Trophoblast cell (in vitro differentiated cells and primary cell): ENCODE measurements at places on chromosomes 2 and 18.

DNA sequence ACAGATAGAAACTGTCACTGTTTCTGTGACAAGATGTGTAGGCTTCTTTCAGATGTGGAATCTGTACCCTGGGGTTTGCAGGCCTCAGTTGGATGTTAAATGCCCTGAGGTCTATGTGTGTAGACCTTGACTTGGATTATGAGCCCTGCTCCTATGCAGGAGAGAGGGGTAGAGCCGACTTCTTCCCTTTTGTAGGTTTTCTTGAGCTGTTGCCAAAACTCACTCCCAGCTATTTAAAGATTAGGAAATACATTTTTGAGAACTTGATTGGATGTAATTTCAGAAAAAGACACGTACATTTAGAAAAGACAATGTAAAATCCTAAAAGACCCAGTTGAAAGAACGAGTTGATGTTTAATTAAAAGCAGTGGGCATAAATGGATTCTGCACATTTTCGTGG lies 374.8 kb downstream of the SLC4A3 start:
- no peak for DNase-seq

- DNase-seq, result no peak
Measured at GRCh38 chr2:58740426-58740825, 499.3 kb upstream of the FANCL start.

- DNase-seq, result no peak
Measured at GRCh38 chr2:181957668-181958067, 28.0 kb upstream of the PPP1R1C start.

DNA sequence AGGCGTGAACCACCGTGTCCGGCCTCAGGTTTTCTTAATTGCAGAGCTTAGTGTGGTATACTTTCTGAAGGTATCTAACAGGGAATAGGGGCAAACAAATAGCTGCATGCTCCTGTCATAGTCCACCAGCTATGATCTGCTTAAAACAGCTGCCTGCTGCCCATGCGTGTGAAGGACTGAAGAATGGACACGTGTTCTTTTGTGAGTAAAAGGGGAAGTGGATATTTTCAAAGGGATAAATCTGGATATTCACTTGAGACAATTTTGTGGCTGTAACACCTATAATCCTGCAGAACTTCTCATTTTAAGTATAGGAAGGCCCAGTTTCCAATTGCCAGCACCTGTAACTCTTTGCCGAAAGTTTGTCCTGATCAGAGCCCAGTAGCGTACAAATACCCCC lies 44.7 kb downstream of the TRPM8 start:
- no peak for DNase-seq

GRCh38 chr2:228559774-228560415 lies 378.4 kb upstream of the SPHKAP start:
- no peak for DNase-seq

- no peak for DNase-seq
Measured at GRCh38 chr2:200350850-200351285, 44.4 kb downstream of the SPATS2L start.

DNA sequence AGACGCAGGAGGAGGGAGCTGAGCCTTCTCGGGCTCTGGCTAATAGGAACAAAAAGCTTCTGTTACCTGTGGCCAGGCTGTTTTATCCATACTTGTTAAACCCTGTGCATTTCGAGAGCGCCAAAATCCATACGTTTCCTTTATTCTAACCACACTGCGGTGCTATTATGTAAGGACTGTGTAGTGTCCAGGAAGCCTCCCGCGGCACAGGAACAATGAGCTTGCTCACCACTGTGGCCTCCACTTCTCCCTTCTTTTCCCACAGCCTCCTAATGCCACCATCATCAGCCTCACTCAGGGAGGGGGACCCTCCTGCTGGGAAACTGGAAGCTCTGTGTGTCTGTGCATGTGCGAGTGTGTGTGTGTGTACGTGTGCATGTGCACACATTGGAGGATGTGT lies 268.5 kb downstream of the HAUS1 start:
- no peak for DNase-seq
